GOT3 (cell line): ENCODE measurements at places on chromosomes 11 and 22.

GRCh38 chr11:84243629-84244263, 957.6 kb upstream of the CCDC90B start:
- no peak for DNase-seq

DNA sequence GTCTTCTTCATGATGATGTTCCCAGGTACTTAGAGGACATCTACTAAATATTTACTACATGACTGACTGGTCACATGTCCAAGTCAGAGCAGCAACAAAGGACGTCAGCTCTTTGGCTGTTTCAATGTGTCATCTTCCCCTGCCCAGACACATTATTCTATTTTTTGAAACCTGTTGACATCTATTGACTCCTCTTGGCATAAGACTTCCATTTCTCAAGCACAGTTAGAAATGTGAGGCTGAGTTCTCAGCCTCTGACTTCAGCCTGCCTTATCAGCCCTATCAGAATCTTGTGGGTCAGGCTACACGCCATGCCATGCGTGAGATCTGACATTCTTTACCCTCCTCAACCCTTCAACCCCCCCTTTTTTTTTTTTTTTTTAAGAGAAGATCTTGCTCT, 63.8 kb downstream of the SC5D start:
- no peak for DNase-seq

DNA sequence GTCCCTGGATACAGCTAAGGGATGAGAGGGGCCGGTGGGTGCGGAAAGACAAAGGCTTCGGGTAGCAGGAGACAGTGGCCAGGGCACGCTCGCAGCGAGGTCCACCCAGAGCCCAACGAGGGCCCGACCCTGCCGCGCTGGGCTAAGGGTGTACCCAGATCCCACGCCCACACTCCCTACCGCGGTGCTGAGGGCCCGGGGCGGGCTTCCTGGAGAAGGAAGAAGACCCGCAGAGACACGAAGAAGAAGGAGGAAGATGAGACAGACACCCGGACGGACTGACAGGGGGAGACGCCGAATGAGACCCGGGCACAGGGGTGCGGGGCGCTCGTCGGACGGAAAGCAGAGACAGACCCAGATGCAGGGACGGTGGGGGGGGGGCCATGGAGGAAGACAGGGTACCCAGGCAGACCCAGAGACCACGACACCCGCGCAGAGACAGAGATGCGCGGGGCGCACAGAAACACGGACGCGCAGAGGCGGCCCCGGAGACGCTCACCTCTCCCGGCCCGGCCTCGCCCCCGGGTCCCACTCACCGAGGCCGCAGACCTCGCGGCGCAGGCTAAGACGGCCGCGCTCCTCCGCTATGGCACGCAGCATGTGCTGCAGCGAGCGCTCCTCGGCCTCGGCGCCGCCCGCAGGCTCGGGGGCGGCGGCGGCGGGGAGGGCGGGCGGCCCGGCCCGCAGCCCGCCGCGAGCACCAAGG, 437 bp downstream of the KIAA0930 start:
- no peak for DNase-seq

- DNase-seq, result no peak
These were observed 4.5 kb upstream of the PES1 start for GRCh38 chr22:30596199-30596598.

- no peak for DNase-seq
These were observed at the start of gene OR52K2 for GRCh38 chr11:4448995-4449394. Gene OR52K2, plus strand, starts transcription at chr11:4449295. Its CDS starts 45 bp downstream, at chr11:4449340.

- DNase-seq, result no peak
These were observed 10.2 kb upstream of the STK33 start for GRCh38 chr11:8604078-8604723.

DNA sequence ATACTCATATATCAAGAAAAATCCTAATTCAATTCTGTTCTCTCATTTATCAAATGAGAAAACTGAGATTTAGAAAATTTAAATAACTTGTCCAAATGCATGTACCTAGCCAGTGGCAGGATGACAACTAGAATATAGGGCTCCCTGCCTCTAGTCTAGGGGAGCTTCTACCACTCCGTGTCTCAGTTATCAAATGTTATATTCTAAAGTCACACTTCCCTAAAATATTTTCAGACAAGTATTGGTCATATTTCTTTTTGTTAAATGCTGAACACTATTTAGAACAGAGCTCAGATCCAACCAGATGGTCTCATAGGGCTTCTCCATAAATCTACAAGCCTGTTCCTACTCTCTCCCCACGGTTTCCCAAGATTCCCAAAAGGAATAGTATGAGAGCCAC, 26.3 kb downstream of the KCNJ1 start:
- no peak for DNase-seq
